NCI-H345 (cell line): ENCODE measurements at places on chromosomes 7 and 10.
A peak's percentile ranks its signal among the peaks of the same experiment; 100 is the strongest.

- no peak for DNase-seq
Measured at GRCh38 chr7:28067171-28067570, 113.4 kb downstream of the JAZF1 start.

- no peak for DNase-seq
Measured at GRCh38 chr10:101099901-101100300, 31.2 kb upstream of the TLX1 start.

GRCh38 chr7:137791930-137792329, 54.8 kb downstream of the DGKI start:
- DNase-seq = peak; percentile 9

GRCh38 chr7:28020302-28020940, 160.2 kb downstream of the JAZF1 start:
- DNase-seq = peak; percentile 71
